ENCODE measurements at places on chromosomes 16 and 17.

DNA sequence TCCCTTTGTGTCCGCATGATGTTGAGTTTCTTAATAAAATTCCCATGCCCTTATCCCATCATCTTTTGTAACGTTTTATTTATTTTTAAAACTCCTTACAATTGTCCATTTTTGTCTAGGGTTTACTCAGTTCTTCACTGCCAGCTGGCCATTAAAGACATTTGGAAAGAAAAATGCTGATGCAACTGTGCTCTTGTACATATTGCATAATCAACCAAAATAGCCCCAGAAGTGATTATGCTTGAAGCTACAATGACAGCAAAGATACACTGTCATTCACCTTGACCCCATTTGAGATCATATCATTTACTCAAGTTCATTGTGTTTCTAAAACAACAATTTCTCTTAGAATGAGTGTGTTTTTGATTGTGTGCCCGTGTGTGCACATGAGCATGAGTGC lies 1074.6 kb upstream of the RBFOX1 start:
- no peak for DNase-seq

DNA sequence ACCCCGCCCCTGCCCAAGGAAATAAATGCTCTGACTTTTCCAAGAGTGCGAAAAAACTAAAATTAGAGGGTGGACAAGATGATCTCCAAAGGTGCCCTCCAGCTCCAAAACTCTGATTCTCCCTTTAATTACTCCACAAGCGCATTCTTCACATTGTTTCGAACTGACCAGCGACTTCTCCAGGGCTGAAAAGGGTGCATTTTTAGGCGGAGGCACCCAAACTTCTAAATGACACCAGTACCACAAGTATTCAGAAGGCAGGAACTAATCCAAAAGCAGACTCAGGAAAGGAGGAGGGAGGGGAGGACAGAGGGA lies 750 bp downstream of the ZFHX3 start:
- DNase-seq: no peak

GRCh38 chr16:10218490-10219206 lies 36.4 kb upstream of the GRIN2A start:
- no peak for DNase-seq

GRCh38 chr17:61837175-61838051 lies 25.9 kb downstream of the BRIP1 start:
- DNase-seq: peak; percentile 41

DNA sequence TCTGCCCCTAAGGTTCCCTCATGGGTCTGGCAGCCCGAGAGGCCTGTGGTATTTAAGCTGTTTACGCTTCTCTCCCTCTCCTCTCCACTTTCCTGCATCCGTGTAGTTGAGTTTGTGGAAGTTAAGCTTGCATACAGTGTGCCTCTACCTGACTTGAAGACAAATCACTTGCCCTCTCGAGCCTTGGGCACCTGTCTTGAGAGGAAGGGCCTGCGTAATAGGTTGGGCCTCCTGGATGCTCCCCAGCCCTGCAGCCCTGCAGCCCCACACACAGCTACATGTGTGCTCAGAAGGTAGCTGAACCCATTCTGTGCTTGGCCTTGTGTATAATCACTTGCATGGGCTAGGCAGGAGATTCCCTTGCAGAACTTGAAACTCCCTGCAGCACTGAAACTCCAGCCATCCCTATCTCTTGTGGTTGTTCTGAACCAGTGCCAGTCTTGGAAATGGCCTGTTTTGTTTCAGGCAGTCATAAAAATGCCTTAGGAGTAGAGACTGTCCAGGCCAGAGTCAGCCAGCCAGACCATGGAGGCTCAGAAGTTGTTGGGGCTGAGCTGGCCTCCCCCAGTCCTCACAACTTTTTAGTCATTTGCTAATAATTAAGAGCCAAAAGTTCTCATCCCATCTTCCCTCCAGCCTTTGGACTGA lies 134.6 kb downstream of the CLEC16A start:
- no peak for DNase-seq

DNA sequence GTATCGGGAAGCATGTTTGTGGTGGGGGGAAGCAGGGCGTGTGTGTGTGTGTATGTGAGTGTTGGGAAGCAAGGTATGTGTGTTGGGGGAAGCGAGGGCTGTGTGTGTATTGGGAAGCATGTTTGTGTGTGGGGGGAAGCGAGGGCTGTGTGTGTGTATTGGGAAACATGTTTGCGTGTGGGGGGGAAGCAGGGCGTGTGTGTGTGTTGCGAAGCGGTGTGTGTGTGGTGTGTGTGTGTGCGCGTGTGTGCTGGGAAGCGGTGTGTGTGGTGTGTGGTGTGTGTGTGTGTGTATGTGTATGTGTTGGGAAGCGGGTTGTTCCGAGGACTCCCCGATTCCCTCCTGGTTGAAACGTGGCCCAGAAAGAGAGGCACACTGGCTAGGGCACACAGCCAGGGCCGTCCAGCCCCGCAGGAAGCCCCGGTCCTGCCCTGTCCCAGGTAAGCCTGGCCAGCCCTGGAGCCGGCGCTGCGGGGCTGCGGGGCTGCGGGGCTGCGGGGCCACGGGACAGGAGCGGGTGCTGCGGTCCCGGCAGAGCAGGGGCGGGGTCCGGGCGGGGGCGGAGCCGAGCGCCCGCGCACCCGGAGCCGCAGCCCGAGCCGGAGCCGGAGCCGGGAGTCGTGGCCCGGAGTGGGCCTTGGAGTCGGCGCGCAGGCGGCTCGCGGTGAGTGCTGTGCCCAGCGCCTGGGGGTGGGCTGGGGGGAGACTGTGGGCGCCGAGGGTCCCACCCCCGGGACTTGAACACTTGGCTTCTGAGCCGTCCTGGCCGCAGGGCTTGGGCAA lies at the start of gene NOD2:
NOD2 (plus strand) TSS at position 608 of the 783 bp plus-strand sequence. CDS start 5,890 bp downstream, outside the sequence.
- no peak for DNase-seq

GRCh38 chr16:50299508-50300105 lies 33.3 kb downstream of the ADCY7 start:
- no peak for DNase-seq

- DNase-seq: peak; percentile 88
These were observed 64.4 kb upstream of the DNAJA2 start for GRCh38 chr16:47037746-47038458.

- no peak for DNase-seq
These were observed 187.6 kb downstream of the RGS9 start for GRCh38 chr17:65324611-65325342.

GRCh38 chr17:72358465-72358864 lies 237.6 kb downstream of the SOX9 start:
- no peak for DNase-seq

- DNase-seq: no peak
These were observed 15.1 kb downstream of the GSDMB start for GRCh38 chr17:39903158-39903884.

DNA sequence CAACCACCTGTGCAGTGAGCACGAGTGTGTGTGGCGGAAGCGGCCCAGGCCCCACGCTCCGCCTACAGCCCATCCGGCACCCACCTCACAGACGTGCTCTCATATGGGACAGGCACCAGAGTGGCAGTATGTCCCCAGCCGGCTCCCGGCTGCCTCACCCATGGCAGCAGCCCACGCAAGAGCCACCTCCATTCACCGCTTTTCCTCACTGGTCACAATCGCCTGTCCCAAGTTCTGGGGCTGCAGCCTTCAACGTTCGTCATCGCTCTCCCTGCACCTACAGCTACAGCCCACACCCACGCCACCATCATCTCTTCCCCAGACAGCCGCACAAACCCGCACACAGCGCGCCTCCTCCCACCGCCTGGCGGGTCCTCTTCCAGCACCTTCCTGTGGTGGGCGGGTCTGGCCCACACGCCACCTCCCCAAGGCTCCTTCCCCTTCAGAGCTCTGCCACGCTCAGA lies 17.5 kb upstream of the TRAP1 start:
- DNase-seq: no peak

DNA sequence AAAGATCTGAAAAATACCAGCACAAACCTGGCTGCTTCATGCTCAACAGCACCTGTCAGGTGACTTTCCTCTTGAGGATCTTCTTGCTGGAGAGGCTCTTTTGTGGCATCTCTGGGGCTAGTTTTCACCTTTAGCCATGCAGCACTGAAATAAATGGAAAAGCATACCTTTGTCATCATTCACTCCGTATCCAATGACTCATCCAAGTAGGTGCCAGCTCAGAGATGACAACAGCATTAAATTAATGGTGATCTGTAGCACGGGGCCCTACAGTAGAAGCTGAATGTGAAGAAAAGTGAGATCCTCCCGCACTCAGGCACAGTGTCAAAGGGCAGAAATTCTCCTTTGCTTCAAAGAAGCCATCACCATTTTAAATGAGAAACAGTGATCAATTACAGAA lies 32.2 kb downstream of the KIAA0753 start:
- no peak for DNase-seq

DNA sequence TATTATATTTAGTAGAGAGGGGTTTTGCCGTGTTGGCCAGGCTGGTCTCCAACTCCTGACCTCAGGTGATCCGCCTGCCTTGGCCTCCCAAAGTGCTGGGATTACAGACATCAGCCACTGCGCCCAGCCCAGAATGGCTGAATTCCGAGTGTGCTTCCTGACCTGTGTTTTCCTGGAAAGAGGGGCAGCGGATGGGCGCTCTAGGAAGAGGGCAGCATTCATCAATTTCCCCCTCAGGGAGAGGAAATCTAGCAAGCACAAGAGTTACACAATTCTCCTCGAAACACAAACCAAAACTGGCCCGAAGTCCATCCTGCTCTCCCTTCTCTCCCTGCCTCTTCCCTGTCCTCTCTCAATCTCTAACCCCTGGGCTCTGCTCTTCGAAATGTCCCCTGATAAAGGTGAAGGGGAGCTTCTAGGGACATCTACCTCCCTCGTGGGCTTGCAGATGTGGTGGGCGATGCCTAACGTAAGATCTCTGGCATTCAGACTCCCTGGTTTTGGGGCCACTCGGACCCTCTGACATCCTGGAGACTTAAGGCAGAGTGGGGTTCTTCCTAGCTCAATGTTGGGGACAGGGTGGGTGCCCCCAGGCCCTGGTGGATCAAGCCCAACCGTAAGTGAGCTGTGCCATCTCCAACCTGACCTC lies 1.0 kb downstream of the IL27 start:
- DNase-seq: no peak

DNA sequence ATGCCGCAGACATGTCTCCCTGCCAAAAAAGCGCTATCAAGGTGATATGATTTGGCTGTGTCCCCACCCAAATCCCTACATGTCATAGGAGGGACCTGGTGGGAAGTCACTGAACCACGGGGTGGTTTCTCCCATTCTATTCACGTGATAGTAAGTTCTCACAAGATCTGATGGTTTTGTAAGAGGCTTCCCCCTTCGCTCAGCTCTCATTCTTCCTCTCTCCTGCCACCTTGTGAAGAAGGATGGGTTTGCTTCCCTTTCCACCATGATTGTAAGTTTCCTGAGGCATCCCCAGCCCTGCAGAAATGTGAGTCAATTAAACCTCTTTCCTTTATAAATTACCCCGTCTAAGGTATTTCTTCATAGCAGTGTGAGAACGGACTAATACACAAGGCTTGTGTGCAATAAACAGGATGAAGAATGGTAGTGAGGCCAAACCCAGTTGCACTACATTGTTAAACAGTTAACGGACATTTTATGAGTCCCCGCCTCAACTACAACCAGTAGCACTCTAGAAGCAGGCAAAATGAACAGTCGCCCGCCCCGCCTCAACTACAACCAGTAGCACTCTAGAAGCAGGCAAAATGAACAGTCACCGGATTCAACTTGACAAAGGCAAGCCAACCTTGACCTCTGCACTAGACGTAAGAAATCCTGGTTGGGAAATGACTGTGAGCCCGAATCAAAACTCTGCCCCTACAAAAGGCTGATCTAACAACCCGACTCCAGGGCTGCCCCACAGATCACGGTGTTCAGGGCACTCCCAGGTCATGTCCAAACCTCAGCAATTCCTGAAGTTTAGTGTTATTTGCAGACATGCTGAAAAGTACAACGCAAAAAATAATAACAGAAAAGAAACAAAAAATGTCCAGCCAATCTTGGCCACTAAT lies 26.3 kb downstream of the VPS53 start:
- DNase-seq: no peak

GRCh38 chr16:67415872-67416793 lies at the start of gene ZDHHC1:
TSS of gene ZDHHC1 (minus strand) at chr16:67416477. CDS start at chr16:67407775, 8,702 bp downstream.
- peak; percentile 20 for DNase-seq

DNA sequence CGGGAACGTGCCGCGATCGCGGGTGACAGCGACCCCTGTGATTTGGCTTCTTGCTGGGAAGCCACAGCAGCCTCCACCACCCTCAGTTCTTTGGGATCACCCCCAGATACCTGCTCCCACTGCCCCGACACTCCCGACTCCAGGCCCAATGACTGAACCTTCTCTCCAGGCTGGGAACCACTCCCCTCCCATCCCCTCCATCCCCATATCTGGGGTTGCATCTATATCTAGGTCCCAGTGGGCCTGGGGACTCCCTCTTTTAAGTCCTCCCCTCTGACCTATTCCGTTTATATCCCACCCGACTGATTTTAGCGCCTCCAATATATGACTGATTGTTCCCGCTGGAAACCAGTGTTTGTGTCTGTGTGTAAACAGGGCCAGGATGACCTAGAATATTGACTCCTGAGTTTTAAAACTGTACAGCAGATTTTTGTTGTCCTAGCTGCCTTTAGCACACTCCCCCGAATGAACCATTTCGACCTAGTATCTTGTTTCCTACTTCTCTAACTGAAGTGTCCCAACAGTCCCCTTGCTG lies 667 bp downstream of the PSMD3 start:
- DNase-seq: no peak

DNA sequence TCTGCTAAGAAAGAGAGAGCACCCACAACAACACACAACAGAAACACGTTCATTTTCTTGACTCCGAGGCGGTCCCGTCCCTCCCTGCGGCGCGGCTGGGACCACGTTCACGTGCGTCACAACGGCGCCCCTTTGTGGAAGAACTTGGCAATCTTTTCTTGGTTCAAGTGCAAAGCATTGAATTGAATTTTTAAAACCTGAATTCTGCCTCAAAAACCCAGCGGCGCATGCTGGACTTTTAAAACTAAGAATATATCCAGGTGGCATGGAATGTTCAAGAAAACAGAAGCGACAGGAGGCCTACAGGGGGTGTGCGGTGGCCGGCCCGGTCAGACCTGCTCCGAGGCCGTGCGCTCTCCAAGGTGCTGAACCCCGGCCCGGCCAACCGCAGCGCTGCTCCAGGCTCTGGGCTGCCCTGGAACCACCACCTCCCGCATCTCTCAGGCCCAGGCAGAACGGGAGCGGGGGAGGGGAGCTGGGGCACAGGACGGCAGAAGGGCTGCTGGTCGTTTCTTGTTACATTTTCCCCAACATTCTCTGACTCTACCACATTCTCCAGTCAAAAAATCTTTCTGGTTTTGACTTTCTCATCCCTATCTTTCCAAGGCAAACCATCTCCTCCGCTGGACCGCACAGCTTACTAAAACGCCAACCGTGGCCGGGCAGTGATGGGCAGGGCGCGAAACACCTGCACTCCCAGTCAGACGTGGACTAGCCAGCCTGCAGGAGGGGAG lies 3.4 kb upstream of the HEXD start:
- DNase-seq: peak; percentile 75

- no peak for DNase-seq
These were observed 24.0 kb upstream of the PHB1 start for GRCh38 chr17:49438436-49439278.

- no peak for DNase-seq
These were observed 128.2 kb upstream of the COX10 start for GRCh38 chr17:13940858-13941665.

- DNase-seq: no peak
These were observed 20.2 kb downstream of the KNOP1 start for GRCh38 chr16:19697756-19698318.

Measured in activated CD4-positive, alpha-beta T cell treated with anti-CD3 and anti-CD28 coated beads, Interleukin-2, amount 50 U/mL, for 4 hours (primary cell).